ENCODE measurements at places on chromosomes 7 and 10.
A peak's percentile ranks its signal among the peaks of the same experiment; 100 is the strongest.

GRCh38 chr7:22787951-22788350 lies 34.7 kb downstream of the TOMM7 start:
- no peak for DNase-seq

DNA sequence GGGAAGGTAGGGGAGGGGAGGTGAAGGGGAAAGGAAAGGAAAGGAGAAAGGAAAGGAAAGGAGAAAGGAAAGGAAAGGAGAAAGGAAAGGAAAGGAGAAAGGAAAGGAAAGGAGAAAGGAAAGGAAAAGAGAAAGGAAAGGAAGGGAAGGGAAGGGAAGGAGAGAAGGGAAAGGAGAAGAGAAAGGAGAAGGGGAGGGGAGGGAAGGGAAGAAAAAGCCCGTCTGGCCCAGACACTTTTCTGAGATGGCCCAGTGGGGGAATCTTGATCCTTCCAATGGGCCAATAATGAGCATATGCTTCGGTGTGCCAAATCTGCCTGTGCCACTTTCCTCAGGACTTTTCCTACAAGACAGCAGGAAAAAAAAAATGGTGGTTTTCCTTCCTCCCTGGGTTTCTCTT lies 64.5 kb downstream of the CH25H start:
- no peak for DNase-seq

GRCh38 chr7:92727755-92728154 lies 108.6 kb downstream of the CDK6 start:
- no peak for DNase-seq

DNA sequence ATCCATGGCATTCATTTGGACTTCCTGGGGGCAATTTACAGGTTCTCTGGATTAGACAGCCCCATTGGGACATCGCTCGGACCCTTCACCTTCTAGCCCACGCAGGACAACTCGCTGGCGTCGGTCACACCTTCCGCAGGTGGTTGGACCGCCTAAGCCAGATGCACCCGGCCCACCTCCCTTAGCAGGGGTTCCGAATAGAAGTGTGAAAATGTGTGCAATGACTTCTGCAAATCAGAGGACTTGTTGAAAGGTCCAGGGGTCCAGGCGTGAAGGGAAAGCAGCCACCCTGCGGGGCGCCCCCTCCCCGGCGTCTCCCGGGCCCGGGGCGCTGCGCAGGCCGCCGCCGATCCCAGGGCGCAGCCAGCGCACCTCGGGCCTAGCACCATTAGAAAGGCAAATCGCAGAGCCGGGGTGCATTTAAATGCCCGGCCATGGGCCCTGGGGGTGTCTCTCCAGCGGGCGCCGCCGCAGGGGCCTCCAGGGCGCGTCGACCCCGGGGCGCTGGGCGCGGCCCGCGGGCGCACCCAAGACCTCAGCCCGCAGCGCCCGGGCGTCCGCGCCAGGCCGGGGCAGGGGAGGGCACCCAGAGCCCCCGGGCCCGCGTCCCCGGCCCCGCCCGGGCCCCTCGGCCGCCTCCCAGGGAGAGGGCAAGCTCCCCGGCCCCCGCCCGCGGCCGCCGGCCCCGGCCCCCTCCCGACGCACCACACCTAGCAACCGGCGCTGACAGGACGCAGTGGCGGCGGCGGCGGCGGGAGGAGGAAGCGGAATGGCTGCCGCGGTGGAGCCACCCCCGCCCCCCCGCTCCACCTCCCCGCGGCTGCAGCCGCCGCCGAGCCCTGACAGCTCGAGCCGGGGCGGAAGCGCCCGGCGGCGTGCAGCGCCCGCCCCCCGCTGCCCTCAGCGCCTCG lies 1.2 kb downstream of the JAZF1 start:
- DNase-seq = peak; percentile 61

DNA sequence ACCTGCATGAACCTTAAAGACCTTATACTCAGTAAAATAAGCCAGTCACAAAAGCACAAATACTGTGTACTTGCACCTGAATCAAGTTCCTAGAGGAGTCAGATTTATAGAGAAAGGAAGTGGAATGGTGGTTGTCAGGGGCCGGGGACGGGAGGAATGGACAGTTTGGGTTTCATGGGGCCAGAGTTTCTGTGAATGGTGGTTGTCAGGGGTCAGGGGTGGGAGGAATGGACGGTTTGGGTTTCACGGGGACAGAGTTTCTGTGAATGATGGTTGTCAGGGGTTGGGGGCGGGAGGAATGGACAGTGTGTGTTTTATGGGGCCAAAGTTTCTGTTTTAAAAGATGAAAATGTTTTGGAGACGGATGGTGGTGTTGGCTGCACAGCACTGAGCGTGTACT lies 260.0 kb upstream of the MKI67 start:
- no peak for DNase-seq

DNA sequence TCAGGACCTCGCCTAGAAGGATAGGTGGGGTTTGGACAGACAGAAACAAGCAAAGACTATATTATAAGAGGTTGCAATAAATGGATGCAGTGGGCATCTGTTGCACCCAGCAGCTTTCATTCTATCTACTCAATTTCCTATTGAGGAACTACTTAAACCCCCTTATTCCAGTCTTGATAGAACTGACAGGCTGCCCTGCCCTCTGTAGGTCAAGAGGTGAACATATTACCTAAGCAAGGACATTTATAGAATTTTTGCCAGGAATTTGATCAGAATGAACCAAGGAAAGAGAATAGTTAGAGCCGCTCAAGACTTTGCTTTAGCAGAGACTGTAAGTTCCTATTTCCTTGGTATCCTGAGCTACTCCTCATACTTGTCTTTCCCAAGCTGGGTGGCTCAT lies 9.5 kb downstream of the VTI1A start:
- no peak for DNase-seq

Data from effector memory CD4-positive, alpha-beta T cell (primary cell).